ENCODE measurements at places on chromosomes 1 and 21. TPM values are rescaled to one million over a fixed set of nuclear protein-coding genes. Genes with fewer than 3 reads are reported as not detected.

DNA sequence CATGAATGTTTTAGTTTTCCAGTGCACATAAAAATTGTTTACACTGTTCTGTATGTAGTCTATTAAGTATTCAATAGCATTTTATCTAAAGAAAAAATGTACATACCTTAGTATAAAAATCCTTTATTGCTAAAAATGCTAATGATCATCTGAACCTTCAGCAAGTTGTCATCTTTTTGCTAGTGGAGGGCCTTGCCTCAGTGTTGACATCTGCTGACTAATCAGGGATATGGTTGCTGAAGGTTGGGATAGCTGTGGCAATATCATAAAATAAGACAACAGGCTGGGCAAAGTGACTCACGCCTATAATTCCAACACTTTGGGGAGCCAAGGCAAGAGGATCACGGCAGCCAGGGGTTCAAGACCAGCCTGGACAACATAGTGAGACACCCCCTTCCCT, 9.0 kb downstream of the DYNLT5 start:
- DNase-seq, result no peak

RGS8 gene
- not detected for total RNA-seq

DNA sequence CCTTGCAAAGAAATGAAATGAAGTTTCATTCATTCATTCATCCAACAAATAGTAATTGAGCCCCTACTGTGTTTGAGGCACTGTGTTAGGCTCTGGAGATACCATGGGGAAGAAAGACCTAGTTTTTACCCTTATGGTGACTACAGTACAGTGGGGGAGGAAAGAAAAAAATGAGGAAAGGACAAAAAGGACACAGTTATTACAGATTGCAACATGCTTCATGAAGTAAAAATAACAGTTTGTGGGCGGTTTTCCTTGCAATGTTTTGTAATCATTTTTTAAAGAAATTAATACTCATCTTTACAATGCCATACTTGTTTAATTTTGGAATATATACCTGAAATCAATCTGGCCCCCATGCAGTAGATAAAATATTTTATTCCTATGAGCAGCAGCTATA, 120.3 kb downstream of the TM2D1 start:
- DNase-seq, result no peak

- no peak for DNase-seq
These were observed 42.1 kb downstream of the KIAA1614 start for GRCh38 chr1:180954801-180955165.

RPE65 gene
- total RNA-seq, result not detected

SLAMF7 gene
- total RNA-seq, result 71.7 TPM
